HT-29 (cell line): ENCODE measurements at places on chromosomes 7 and 10.

DNA sequence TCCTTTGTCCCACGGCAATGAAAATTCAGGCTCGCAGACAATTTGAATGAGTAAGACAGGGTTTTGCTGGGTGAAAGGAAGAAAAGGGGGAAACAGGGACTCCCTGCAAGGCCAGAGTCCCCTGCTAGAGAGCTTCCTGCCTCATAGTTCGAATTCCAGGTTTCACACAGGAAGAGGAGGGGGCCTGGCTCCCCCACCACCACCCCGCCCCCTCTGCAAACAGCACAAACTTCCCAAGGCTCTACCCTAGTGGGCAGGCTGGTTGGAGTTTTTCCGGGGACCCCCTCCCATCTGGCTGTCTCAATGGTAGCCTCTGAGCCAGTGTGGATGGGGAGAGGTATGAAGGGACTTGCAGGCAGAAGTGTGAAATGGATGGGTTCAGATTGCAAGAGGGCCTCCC lies 57.4 kb upstream of the NEBL start:
- no peak for DNase-seq

DNA sequence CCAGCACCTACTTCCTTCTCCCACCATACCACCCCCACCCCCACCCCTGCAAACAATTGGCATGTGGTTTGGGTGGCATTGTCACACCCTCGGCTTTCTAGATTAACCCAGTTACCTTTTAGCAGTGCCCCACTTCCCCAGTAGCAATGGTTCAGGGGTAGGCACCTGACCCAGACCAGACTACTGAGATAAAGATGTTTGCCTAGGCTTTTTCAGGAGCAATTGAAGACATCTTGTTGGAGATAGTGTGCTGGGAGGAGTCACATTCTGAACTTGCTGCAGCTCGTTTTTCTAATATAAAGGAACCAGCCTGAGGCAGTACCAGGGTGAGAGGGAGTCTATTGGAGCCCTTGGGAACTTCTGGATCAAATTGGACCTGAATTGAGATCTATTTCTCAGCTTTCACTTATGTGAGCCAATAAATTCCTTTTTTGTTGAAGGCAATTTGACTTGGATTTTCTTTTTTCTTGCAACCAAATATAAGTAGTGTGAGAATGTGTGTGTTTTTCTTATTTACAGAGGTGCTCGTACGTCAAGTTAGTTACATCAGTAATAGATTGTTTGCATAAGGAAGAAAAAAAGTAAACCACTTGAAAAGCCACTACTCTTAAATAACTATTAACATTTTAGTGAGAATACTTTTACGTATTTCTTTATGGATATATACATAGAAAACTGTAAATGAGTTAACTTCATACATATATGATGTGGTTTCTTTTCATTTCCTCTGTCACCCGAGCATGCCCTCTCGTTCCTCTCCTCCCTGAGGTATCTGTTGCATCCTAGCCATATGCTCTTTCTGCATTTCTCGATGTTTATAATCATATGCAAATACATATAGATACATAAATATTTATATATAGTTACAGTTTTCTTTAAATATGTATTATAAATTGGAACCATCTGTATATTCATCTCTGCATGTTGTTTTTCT lies 38.0 kb downstream of the RAB18 start:
- no peak for DNase-seq

- no peak for DNase-seq
These were observed 123.8 kb downstream of the SEMA3A start for GRCh38 chr7:84070770-84071169.

DNA sequence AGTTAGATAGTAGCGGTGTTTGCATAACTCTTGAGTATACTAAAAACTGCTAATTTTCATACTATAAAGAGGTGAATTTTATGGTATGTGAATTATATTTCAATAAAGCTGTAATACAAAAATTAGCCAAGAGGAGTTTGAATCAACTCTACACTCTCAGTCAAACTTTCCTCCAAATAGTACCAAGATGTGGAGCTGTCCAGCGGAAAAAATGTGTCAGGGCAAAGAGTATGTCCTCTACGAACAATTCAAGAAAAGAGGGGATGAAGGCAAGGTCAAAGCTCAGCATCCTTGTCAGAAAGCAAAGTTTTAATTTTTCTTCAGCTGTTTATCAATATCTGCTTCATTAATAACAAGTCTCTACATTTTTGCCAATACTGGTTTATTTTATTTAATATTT lies 51.8 kb upstream of the CDC14C start:
- DNase-seq: no peak

DNA sequence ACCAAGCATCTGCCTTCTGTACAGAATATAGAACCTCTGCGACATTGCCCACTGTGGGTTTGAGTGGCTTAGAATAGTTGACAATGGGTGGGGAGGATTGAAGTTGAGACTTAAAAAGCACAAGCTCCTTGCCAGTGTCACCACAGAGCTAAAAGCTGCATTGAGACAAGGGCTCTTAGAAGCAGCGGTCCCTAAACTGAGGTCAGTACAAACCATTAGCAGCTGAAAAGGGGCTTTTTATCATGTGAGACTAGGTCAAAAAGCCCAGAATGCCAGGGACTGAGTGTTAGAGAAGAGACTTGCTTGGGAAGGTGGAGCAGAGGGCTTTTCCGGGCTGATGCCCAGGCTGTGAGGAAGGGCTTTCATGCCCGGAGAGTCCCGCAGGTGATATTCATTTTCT lies 91.3 kb downstream of the POU6F2 start:
- no peak for DNase-seq

- DNase-seq: no peak
These were observed 314.9 kb downstream of the RPS24 start for GRCh38 chr10:78348411-78349164.

- DNase-seq: no peak
These were observed 27.6 kb downstream of the ERLIN1 start for GRCh38 chr10:100158044-100158805.

DNA sequence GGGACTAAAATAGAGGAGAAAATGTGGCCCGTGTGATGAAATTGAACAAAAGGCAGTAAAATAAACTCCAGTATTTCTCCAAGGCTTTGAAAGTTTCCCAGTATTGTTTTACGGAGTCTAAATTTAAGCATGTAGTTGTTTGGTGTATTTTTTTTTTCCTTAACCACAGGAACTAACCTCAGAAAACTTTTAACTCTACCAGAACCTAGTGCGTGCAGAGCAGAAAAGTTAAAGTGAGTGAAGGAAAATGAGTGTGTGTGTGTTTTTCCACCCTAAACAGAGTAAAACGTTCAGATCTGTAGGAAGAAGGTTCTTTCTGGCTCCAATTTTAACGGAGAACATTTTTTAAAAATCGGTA lies 812 bp downstream of the PROSER2 start:
- peak; percentile 41 for DNase-seq

DNA sequence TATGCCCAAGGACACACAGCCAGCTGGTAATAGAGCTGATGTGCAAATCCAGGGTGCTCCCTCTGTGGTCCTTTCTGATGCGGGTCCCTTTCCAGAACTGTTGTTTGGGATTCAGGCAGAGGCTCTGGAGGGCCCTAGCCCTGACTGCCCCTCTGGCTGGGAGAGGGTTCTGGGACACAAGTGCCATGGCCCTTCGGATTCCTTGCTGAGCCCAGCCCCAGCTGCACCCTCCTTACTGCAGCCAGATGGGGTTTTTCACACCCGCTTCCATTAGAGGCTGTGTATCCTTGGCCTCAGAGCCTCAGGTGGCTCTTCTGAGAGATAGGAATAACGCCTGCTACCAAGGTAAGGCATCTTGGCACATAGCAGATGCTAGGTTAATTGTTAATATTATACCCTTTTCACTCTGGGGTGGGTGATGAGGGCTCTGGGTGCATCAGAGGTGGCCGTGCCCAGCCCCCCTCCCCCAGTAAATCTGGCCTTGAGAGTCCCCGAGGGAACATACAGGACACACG lies 89.8 kb upstream of the LRRC4 start:
- no peak for DNase-seq

DNA sequence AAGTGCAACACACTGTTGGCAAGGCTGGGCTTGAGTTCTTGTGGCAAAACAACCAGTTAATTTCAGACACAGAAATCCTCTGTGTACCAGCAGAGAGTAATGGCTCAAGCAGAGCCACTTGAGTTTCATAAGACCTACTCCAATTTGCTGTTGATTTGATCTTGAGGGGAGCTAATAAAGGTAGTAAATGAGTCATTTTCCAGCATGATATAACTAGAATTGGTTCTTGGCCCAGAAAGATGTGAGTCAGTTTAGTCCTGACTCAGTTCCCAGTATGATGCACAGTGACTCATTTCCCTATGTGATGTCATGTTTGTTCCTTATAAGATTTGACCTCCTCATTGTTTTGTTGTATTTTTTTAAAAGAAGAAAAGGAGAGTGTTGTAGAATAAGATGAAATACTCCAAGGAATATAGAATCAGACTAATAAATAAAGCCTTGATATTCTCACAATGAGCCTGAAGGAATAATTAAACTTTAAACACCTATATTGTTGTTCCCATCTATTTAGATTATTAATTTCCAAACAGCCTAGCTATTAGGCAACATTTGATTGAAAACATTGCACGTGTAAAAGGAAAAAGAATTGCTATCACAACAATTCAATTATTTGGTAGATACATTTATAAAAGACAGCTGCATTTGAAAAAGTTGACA lies 186.2 kb downstream of the REEP3 start:
- DNase-seq: peak; percentile 69

DNA sequence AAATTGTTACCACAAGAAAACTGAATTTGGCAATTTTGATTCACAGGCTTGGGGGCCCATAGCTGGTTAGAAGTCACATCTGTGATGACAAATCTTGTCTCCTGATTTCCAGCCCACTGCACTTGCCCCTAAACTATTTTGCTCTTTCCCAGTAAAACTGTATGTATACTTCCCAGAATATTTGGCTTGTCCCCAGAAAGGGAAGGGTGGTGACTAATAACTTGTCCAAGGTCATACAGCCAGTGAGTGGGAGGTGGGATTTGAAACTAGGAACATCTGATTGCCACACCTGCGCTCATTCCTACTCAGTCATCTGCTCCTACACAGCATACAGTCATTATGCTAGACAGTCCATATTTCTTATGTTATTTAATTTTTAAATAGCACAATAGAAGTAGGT lies 304.5 kb downstream of the SDHAF3 start:
- DNase-seq: no peak

DNA sequence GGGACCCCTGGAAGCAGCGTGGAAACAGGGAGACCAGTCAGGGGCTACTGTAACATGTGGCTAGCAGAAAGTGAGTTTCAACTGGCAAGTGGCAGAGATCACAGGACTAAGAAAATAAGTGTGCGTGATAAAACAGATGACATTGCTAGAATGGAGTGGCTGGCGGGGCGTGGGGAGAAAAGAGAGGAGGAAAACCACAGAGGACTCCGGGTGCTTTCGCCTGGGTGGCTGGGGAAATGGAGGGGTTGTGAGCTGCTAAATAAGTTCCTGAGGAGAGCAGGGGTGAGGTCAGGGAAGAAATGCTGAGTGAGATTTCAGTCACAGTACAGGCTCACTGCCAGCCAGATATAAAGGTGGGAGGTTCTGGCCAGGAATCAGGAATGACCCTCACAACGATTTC lies 166.9 kb downstream of the MYOF start:
- DNase-seq: no peak

GRCh38 chr10:71289421-71290130 lies 29.5 kb upstream of the SLC29A3 start:
- no peak for DNase-seq

DNA sequence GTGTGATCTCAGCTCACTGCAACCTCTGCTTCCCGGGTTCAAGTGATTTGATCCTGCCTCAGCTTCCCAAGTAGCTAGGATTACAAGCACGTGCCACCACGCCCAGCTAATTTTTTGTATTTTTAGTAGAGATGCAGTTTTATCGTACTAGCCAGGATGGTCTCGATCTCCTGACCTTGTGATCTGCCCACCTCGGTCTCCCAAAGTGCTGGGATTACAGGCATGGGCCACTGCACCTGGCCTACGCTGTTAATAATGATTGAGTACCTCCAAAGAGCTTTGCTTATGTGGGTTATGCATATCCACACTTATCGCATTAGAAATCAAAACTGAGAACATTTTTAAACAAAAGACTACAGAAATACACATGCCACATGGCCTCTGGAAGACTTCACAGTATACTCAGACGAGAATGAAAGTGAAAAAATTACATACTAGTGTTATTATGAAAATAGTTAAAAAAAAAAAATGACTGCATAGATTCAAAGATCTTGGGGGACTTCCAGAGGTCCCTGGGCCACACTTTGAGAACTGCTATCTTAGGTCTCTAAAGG lies 25.4 kb downstream of the RPP38 start:
- no peak for DNase-seq

GRCh38 chr10:43233601-43234430 lies 33.0 kb downstream of the RASGEF1A start:
- DNase-seq: no peak

GRCh38 chr7:86644282-86645224 lies 844 bp downstream of the GRM3 start:
- no peak for DNase-seq

- no peak for DNase-seq
These were observed 16.8 kb downstream of the DMBT1 start for GRCh38 chr10:122577311-122577885.

- DNase-seq: no peak
These were observed 81.2 kb downstream of the PARP12 start for GRCh38 chr7:139981511-139981895.

- DNase-seq: peak; percentile 50
These were observed 92.8 kb downstream of the CHN2 start for GRCh38 chr7:29287366-29287765.

DNA sequence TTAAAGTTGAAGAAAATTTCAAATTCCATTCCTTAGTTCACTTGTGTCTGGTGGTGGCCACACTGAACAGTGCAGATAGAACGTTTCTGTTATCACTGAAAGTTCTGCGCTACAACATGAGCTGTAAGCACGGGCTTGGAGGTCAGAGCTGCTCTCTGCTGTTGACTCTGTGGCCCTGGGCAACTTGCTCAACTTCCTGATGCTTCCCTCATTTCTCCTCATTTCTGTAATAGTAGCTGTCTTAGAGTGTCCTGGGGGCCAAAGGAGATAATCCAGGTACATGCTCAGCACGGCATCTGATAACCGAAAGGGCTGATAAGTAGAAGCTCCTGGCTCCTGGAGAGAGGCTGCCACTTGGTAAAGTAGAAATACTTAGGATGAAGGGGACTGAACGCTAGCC lies 92.3 kb upstream of the DUSP5 start:
- no peak for DNase-seq

GRCh38 chr7:158010961-158011693 lies 576.5 kb downstream of the PTPRN2 start:
- DNase-seq: no peak
